ENCODE measurements at places on chromosomes 4 and X.

GRCh38 chr4:110628663-110629213 lies 5.9 kb upstream of the PITX2 start:
- no peak for DNase-seq

GRCh38 chrX:82384401-82384800 lies 1123.7 kb upstream of the POU3F4 start:
- no peak for DNase-seq

DNA sequence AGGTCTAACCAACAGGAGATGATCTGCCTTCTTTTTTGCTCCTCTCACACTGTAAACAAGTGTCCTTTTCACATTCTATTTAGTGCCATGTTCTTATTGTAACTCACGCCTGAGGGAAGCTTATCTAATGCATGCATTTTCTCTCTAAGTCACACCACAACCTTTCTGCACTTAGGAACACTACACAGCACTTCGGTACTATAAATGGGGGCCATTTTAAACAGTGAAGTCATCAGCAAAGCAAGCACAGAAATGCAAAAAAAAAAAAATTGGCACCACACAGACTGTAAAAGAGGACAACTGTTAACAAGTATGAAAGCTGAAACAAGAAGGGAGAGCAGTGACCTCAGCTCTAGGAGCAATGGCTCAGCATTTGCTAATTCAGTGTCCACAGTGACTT lies 45.2 kb downstream of the PRSS12 start:
- DNase-seq: no peak

DNA sequence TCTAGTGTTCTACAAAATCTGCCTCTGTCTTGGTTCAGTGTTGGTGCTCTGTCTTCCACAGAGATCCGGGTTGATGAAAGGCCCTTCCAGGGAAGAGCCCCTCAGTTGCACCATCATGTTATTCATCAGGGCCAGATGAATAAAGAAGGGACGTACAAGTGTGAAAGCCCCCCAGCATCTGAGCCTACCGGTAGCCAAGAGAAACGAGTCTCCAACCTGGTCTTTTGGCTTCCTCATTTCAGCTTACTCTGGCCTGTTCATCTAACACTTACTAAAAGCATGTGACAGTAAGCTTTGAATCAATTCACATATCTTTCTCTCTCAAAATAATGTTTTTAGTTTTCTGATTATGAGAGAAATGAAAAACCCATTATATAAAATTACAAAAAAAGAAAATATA lies 19.2 kb downstream of the MEPE start:
- no peak for DNase-seq

DNA sequence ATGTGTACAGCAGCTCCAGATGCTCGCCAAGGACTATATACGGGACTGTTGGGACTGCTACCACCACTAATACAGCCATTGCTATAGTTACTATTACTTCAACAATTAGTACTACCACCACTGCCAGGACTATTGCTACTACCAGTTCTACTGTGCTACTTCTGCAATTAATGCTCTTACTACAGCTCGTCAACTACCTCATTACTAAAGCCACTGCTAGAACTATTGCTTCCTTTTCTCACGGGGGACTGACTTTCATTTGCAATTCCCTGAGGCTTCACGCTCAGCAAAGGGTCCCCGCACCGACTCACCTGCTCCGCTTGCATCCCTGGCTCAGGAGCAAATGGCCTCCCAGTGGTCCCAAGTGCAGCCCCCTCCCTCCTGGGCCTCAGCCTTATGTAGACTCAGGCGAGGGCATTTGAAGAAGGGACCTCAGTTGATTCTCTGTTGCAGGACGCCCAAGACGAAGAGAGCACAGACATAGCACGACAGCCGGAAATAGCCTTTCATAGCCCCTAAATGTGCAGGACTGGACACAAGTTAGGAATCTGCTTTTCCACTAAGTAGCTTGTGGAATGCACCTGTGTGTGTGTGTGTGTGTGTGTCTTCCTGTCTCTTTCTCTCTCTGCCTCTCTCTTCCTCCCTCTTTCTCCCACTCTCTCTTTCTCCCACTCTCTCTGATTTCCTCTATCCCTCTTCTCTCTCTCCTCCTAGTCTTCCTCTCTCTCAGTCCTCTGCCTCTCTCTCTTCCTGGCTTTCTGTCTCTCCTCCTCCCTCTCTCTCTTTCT lies 294.8 kb downstream of the ASMT start:
- DNase-seq: no peak

DNA sequence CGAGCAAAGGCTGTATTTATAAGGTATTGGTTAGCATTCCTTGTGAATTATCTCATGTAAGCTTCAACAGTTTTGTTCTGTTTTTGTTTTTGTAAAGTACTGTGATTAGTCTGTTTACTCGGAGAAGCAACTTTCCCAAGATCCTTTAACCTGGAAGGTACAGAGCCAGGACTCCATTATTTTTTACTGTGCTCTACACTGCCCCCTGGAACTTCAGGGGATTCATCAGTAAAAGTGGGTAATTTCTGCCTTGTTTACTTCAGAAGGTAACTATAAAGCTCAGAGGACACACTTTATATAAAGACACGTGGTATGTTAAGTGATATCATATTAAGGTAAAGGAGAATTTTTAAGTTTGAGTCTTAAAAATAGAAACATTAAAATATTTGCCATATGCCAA lies 124.9 kb downstream of the IQCM start:
- no peak for DNase-seq

GRCh38 chrX:49959602-49960001 lies 37.2 kb downstream of the CLCN5 start:
- DNase-seq: no peak

GRCh38 chr4:160180211-160180610 lies 1077.3 kb downstream of the RAPGEF2 start:
- DNase-seq: no peak

GRCh38 chrX:19563746-19564145 lies 48.4 kb upstream of the MAP3K15 start:
- DNase-seq: peak; percentile 37

DNA sequence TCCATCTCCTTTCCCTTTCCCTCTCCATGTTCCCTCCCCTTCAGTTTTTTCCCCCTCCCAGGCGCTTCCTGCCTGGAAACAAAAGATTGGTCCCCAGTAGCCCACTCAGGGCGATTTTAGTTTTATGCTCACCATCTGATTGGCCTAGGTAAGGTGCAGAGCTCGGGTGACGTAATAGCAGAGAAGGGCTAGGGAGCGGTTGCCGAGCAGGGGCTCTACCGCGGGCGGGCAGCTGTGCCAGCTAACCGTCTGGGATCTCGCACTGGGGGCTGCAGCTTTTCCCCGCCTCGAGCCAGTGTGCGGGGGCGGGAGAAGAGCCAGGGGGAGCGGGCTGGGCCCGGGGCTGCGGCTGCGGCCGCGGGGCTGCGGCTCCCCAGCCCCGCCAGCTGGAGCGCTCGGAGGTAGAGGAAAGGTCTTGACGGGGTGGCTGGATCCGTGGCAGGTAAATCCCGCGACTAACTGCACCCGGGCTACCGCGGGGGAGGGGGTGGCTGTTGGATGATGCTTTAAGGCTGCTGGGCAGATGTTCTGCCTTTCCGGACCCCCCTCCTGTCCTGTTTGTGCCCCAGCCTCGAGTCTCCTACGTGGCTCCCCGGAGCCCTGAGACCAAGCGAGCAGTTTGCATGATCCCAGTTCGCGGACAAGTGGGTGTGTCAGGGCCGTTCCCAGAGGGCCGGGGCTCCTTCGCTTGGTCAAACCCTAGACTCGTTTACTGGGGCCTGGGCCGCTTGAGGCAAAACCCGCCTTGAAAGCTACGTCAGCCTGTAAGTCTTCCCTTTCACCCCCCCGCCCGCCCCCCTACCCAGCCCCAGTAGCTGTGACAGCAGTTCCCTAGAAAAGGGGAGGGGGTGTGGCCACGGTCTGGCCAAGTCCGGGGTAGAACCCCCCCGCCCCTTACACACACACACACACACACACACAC lies at the start of gene PAK3:
PAK3 (plus strand) TSS at position 218 of the 922 bp plus-strand sequence. CDS start 26,913 bp downstream, outside the sequence.
- DNase-seq: peak; percentile 15

DNA sequence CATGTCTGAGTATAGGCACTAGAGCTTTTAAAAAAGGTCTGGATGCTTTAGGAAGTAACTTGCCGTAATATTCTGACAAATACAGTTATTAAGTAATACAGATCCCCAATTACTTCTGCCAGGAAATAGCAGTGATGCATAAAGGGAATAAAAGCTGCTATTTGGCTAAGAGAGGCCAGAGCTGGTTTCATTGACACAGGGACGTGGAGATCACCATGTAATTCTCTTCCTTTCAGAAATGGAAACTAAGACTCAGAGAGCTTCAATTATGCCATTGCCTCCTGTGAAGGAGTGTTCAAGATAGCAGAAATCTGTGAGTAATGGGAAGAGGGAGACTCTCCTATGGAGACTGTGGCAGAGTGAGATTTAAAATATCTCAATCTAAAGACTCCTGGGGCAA lies 238.1 kb downstream of the SLITRK2 start:
- DNase-seq: no peak

GRCh38 chr4:168631241-168632162 lies 134.7 kb downstream of the PALLD start:
- peak; percentile 16 for DNase-seq

GRCh38 chrX:155896512-155896911 lies 15.4 kb downstream of the VAMP7 start:
- no peak for DNase-seq

- DNase-seq: no peak
Observed at GRCh38 chrX:69386681-69387080, 117.4 kb upstream of the NALF2 start.

Measured in activated CD4-positive, alpha-beta T cell treated with anti-CD3 and anti-CD28 coated beads for 48 hours (primary cell).